ENCODE measurements at places on chromosomes 1 and 21. TPM values are rescaled to one million over a fixed set of nuclear protein-coding genes. Genes with fewer than 3 reads are reported as not detected.

DNA sequence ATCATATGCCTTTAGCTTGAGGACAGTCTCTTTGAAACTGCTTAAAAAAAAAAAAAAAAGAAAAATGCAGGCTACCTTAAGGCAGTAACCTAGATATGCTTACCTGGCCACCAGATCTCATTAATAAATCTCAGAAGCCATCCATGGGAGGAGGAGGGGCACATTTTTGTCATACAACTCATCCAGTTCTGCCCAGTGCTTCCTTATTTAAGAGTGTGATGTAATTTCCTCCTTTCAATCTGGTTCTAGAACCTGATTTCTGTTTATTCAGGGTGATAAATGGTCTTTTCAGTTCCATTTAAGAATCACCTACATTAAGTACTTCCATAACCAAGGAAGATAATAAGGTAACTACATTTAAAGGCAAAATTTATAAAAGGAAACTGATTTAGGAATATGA lies 6.1 kb downstream of the ERRFI1 start:
- DNase-seq, result peak; percentile 84

The TMEM35B gene
- total RNA-seq, result 57.6 TPM

DNA sequence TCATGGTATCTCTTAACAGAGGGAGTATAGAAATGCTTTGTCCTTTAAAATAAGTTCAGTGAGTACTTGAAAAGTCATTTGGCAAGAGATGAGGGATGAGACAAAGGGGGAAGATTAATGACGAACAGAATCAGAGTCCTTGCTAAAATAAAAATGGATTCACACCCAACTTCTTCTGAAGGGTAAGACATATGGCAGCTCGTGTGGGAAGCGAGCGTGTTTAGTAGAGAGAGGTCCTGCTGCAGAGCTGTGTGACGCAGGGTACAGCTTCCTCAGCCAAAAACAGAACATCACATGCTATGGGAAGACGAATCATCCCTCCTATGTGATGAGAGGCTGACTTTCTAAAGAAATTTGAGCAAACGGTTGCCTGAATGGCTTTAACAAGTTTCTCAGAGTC lies 158.5 kb upstream of the LMO4 start:
- no peak for DNase-seq

GRCh38 chr1:151958959-151959358 lies 34.7 kb downstream of the S100A10 start:
- no peak for DNase-seq

The CXADR gene
- total RNA-seq, result 11.5 TPM

GRCh38 chr1:243596431-243597062 lies 253.5 kb downstream of the AKT3 start:
- DNase-seq, result no peak

The NR1I3 gene
- not detected for total RNA-seq

The MATN1 gene
- total RNA-seq, result not detected

The MANEAL gene
- 30.0 TPM for total RNA-seq

DNA sequence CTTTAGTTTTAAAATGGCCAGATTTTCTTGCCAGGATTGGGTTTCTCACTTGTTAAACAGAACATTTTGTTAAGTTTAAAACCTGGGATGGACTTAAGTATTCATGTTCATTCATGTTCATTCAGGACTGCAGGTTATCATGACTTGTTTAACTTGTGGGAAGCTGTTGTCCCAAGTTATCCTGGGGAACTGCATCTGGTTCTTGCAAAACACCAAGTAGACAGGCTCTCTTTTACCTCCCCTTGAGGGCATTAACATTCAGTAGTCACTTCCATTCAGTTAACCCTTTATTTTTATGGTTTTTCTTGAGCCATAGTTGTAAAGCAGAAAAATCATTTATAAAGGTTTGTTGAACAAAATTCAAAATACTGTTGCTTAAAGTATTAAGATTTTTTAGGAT lies 8.1 kb downstream of the SOD1 start:
- no peak for DNase-seq

DNA sequence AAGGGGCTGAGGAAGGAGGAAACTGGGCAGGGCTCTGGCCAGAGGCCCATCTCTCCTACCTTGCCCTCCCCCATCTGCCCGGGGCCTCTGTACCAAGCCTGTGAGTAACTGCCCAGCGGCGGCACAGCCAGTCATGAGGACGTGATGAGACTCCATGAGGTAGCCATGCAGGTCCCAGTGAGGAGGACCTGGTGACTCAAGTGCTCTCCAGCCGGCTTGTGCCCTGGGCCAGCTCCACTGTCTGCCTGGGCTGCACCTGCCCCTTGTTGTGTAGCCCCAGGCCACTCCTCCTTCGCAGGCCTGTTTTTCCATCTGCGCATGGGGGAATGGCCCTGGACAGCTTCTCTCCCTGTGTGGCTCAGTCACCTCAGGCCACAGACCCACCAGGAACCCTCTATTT lies 42.0 kb upstream of the PADI1 start:
- peak; percentile 77 for DNase-seq

- no peak for DNase-seq
These were observed 20.9 kb upstream of the GPR153 start for GRCh38 chr1:6281511-6282402.

- DNase-seq, result peak; percentile 70
These were observed 4.7 kb downstream of the CELSR2 start for GRCh38 chr1:109253803-109254620.

GRCh38 chr1:184966989-184967388 lies 7.3 kb downstream of the NIBAN1 start:
- no peak for DNase-seq

The PLEKHN1 gene
- total RNA-seq, result 2.3 TPM

The GCSAML gene
- total RNA-seq, result not detected

DNA sequence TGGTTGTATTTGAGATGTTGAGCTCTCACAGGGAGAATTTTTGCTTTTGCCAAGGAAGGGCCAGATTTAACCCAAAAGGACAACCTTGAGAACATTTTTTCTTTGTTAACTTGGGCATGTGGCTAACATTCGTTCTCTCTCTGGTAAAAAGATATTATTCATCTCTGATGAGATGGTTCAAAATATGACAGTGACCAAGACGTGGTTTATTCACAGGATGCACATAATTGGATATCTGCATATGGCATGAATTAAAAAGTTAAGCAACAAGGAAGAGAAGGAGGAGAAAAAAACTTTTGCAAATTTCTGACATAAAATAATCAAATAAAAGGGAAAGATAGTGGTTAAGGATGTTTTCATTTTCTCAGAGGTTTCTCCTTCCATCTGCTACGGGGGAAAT lies 43.1 kb upstream of the BCL10 start:
- no peak for DNase-seq

GRCh38 chr1:175148068-175148467 lies 44.5 kb downstream of the KIAA0040 start:
- DNase-seq, result no peak

GRCh38 chr1:11654939-11655808 lies 497 bp downstream of the FBXO44 start:
- no peak for DNase-seq

The IFNAR1 gene
- 32.2 TPM for total RNA-seq

- no peak for DNase-seq
These were observed 24.8 kb upstream of the NMNAT2 start for GRCh38 chr1:183443011-183443410.

DNA sequence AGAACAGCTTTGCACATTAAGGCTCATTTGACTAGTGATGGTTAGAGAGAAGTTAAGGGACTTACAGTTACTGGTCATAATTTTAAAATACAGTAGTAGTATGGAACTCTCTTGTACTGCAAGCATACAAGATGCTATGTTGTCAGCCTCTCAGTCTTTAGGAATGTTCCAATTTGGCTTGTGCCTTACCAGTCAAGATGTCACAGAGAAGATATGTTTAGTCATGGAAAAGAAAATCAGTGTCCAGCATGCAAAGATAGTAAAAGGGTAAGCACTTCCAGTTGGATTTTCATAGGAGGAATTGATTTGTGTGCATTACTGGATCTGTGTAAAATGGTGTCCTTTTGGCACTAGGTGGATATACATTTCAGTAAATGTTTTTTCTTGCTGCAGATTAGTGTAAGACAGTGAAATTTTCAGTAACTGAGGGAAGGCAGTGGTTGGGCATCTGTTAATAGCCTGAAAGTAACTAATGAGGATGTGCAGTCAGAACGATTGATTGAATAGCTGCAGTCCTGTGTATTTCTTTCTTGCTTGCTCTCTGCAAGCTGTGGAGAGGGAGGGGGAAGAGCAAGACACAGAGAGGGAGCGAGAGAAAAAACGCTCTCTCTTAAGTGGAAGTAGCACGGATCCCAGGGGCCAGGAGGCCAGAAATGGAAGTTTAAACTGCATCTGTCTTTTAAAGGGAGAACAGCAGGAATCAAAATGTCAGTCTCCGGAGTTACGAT lies 108.2 kb downstream of the CLEC20A start:
- no peak for DNase-seq

- DNase-seq, result no peak
These were observed 40.4 kb downstream of the MPZL1 start for GRCh38 chr1:167762061-167762746.

- no peak for DNase-seq
These were observed 3.2 kb downstream of the GSTM2 start for GRCh38 chr1:109671067-109671466.

GRCh38 chr1:161069731-161070270 lies at the start of gene ARHGAP30:
Gene ARHGAP30, minus strand, starts transcription at chr1:161069891. Its CDS starts 267 bp downstream, at chr1:161069624.
- DNase-seq, result no peak

DNA sequence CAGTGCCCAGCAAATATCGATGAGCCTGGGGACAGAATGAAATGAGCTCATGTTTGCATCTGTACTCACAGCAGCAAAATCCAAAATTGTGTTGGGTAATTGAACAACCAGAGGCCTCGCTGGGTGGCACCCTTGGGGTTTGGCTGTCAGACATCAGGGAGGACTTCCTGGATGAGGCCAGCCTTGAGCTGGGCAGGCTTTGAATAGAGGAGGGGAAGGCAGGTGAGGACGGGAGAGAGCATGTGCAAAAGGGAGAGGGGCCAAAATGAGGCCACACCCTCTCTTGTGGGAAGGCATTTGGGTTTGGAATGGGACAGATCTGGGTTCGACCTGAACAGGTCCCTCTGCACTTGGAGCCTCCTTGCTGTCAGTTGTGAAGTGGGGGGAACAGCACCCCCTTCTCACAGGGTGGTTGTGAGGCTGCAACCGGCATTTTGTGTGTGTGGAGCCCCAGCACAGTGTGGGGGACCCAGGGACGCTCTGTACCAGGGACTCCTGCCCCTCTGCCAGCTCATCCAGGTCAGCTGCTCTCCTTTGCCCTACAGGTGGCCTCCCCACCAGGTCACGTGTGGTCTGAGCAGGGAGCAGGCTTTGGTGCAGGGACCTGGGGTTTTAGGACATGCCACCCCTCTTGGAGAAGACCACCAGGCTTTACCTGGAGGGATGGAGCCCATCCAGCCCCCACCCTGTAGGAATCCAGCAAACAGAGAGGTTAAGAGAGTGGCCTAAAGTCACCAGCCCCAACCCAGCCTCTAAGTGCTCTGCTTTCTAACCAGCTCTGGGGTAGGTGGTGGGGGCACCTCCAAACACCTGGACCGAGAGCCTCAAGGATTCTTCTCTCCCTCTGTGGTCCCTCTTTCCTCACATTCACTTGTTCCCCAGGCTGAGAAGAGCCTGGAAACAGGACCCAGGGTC lies 521.8 kb downstream of the PTPRU start:
- no peak for DNase-seq

DNA sequence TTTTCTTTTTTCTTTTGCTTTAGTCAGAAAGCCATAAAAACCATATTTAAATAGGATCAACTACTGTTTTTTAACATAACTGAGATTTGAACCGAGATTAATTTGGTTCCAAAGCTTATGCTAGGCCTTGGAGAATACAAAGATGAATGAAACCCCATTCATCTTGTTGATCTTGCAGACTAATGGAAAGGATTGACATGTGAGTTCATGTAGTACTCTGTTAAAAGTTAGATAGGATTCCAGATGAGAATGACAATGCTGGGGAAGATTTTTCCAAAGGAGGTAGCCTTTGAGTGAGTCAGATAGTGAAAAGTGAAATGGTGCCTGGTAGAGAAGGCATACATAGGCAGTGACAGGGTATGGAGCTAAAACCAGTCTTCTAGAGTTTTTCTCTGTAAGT lies 22.7 kb downstream of the RBM15 start:
- no peak for DNase-seq

GRCh38 chr1:84724128-84724860 lies 34.0 kb upstream of the SSX2IP start:
- DNase-seq, result no peak

DNA sequence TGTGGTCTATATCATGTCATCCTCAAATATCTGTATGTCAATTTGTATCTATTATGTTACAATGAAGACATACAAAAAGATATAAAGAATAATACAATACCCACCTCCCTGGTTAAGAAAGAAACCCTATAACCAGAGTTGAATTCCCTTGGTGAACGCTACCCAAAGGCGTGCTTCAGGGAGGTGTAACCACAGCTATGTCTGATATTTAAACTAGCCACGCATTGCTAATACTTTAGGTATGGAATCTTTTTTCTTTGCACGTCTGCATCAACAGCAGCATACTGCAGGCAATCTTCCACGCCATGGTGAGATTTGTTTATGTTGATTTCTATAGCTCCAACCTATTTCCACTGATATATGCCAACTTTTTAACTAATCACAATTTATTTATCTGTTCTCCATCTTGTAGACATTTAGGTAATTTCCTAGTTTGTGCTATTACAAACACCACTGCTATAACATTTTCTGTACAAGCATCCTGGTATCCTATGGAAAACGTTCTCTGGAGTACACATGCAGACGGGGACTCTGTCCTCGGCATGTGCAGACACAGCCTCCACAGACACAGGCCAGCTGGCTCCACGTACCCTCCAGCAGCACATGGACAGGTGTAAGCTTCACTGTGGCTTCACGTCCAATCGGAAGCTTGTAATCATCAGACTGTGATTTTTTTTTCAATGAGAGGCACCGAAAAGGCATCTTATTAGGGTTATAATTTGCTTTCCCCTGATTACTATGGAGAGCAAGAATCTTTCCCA lies 58.5 kb downstream of the HSF2BP start:
- DNase-seq, result peak; percentile 66

The CYYR1 gene
- total RNA-seq, result not detected

GRCh38 chr1:207935166-207935583 lies 24.2 kb upstream of the CD34 start:
- DNase-seq, result peak; percentile 55

GRCh38 chr1:155457266-155457665 lies 105.3 kb downstream of the ASH1L start:
- no peak for DNase-seq

GRCh38 chr1:210434223-210434622 lies 105.5 kb downstream of the HHAT start:
- no peak for DNase-seq
